ENCODE measurements at places on chromosomes 7 and 10.

DNA sequence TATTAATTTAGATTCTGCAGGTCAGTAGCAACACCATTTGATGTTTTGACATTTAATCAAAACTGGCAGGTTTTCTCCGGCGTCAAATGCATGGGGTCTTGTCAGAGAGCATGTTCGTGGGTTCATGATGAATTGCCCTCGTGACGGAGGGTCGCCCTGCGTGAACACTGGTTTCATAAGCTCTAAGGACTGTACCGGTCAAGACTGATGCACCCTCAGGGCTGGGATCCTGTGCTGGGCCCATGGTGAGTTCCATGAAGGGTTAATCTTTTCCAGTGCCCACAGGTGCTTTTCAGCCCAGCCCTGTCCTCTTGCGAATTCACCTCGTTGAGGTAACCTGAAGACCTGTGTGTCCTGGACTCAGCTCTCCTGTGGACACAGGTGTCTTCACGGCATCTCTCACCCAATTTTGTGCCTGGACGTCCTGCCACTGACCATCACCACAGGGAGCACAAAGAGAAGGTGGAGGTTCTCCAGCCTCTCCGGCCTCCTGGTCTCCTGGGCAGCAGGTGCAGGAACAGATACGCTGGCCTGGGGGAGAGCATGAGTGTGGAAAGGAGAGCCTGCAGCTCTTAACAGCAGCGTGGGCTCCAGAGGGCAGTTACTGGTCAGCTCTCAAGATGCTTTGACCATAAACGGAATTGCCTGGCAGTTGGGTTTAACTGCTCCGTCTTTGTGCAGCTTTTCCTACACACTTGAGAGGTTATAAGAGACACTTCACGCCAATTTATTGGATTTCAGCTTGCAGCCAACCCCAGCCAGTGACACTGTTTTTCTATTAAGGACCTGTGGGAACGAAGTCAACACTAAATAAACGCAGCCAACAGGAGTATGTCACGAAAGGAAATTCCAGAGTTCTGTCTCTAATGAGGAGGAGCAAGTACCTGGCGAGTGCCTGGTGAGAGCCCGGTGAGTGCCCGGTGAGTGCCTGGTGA, 37.4 kb upstream of the CFAP46 start:
- DNase-seq = peak; percentile 36

DNA sequence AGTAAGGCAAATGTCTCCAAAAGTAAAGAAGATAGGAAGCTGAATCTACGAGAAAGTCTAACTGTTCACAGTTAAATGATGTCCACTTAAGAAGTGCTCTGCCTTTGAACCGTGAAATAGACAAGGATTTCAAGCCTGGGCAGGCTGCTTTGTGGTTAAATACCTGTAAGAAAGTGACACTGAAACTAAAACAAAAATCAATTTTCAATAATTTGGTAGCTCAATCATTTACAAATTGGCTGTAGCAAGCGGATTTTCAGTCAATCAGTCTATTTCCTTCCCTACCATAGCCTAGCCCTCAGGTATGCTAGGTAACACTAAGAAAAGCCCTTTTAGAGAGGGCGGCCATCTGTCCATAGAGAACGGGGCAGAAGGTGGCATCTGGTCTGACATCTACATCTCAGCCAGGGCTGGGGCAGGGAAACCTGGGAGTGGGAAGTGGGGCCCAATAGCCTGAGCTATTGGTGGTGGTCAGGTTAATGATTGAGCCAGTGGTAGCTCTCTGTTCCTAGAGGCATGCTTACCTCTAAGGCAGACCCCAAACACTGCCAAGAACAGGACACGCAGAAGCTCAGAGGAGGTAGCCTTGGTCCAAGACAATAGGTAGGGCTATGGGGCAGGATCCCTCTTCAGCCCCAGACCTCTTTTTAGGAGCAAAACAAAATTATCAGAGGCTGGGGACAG, 223.2 kb downstream of the CCSER2 start:
- DNase-seq = no peak

DNA sequence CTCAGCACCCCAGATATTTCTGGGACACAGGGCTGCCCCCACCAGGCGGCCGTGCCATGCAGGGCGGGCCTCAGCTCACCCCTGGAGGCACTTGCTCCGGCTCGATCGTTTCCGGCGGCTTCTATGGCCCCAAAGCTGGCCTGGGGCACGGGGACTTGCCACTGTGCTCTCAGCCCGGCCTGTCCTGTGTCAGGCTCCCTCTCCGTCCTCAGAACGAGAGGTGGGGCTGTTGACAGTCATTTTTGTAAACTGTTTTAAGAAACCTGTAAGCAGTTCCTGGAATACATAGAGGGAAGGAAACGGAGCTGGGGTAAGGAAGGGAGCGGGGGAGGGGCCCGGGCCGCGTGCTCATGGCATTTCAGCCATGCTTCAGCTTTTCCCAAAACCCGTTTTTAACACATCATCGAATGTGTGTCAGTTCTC, 30.7 kb upstream of the PRKAR1B start:
- DNase-seq = peak; percentile 65

GRCh38 chr10:60139798-60140566, 233.6 kb upstream of the CCDC6 start:
- DNase-seq = peak; percentile 8

GRCh38 chr7:2621948-2622640, 9.7 kb upstream of the TTYH3 start:
- peak; percentile 97 for DNase-seq

- DNase-seq = no peak
Measured at GRCh38 chr10:62430881-62431280, 56.7 kb downstream of the ZNF365 start.

GRCh38 chr7:14858866-14859265, 43.7 kb downstream of the DGKB start:
- no peak for DNase-seq

DNA sequence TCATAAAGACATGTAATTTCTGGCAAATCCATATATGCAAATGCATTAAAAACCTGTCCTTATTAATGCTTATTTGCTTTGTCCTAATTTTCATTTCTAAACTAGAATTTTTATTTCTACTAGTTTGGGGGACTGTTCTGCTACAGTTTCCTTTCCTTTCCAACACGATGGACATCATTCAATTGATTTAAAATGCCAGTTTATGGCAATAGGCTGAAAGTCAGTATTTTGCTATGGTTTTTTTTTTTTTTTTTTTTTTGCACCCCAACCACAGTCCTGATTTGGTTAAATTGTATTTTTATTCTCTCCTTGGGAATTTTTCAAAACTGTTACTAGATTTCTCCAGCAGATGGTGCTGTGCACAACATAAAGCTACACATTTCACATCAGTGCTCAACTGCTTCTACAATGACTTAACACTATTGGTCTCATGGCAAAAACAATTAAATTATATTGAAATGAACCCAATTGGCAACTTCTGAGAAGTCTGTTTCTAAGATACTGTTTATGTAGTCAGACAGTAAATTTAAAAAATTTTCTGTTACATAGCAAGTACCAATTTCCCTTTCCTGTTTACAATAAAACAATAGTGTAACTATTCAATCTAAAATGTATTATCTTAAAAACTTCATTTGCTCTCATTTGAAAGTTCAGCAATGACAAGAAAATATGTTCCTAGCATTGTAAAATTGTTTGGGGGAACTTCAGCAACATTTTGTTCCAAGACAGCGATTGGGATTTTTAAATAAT, 193.8 kb upstream of the CCDC6 start:
- no peak for DNase-seq

GRCh38 chr10:96758423-96758822, 38.1 kb upstream of the PIK3AP1 start:
- no peak for DNase-seq

DNA sequence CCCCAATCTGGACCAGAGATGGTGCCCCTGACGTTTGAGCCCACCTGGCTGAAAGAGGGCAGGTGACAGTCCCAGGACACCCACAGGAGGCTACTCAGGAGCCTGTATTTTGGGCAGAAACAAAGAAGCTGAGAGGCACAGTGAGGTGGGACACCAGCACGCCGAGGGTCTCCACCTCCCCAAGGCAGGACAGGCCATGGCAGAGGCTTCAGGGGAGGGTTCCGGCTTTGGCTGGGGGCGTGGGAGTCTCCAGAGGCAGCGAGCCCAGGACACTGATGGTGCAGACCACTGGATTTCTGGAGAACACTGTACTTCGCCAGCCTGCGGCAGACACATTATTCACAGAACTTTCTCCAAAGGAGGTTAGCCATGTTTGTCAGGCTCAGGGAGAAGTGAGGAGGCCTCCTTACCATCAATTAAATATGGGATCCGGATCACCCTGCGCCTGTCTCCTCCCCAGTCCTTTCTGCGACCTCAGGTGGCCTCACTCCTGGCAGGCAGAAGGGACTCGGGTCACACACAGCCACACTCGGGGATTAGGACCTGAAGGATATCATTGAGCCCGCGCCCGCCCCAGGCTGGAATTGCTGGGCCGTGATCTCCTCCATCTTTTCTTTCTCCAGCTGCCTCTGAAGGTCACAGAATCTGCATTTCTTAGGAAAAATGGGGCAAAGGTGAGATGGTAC, 98.3 kb downstream of the MKI67 start:
- DNase-seq = peak; percentile 23

All from left lung (tissue), 14 donors.